Melanocyte of skin (primary cell): ENCODE measurements at places on chromosomes 16 and 17. TPM values are rescaled to one million over a fixed set of nuclear protein-coding genes. Genes with fewer than 3 reads are reported as not detected.

The KRTAP1-5 gene
- not detected in 2 replicates for total RNA-seq

The WFIKKN1 gene
- total RNA-seq = under 0.01 TPM in 2 replicates

The LDHD gene
- 1.4 and 1.7 TPM in 2 replicates for total RNA-seq

The ZNF276 gene
- 12.7 and 18.9 TPM in 2 replicates for total RNA-seq

The CA5A gene
- total RNA-seq = not detected in 2 replicates

The CX3CL1 gene
- 1.0 and 3.3 TPM in 2 replicates for total RNA-seq

The CD300H gene
- not detected in 2 replicates for total RNA-seq

The TCAP gene
- 0.34 and 0.36 TPM in 2 replicates for total RNA-seq

The TBX6 gene
- total RNA-seq = 0.15 and 0.33 TPM in 2 replicates

The GUCY2D gene
- total RNA-seq = not detected in 2 replicates

The IRF8 gene
- total RNA-seq = not detected in 2 replicates

The GP2 gene
- under 0.01 TPM in 1 of 2 replicates, not detected in the other for total RNA-seq

The HAS3 gene
- total RNA-seq = 0.67 and 1.1 TPM in 2 replicates

The SEPTIN1 gene
- total RNA-seq = not detected in 2 replicates

The ITPRIPL2 gene
- 27.0 and 28.0 TPM in 2 replicates for total RNA-seq

The KRTAP4-4 gene
- total RNA-seq = not detected in 2 replicates

The PLD6 gene
- 5.0 and 8.0 TPM in 2 replicates for total RNA-seq

The ABCC12 gene
- total RNA-seq = not detected in 2 replicates

The RNU2-1 gene
- total RNA-seq = not detected in 2 replicates

The DNAH3 gene
- under 0.01 TPM in 1 of 2 replicates, not detected in the other for total RNA-seq

The CCDC200 gene
- not detected in 2 replicates for total RNA-seq

The FZD2 gene
- total RNA-seq = 2.8 and 3.3 TPM in 2 replicates

The CCL1 gene
- total RNA-seq = not detected in 2 replicates

The CD300LB gene
- total RNA-seq = not detected in 2 replicates

The PRSS21 gene
- not detected in 2 replicates for total RNA-seq

The MYH8 gene
- not detected in 2 replicates for total RNA-seq

The TRIM47 gene
- total RNA-seq = 26.3 and 28.2 TPM in 2 replicates

The PLEKHG4 gene
- total RNA-seq = 20.4 and 23.1 TPM in 2 replicates
